Heart left ventricle (tissue), 16 donors: ENCODE measurements at places on chromosomes 4 and X.
A peak's percentile ranks its signal among the peaks of the same experiment; 100 is the strongest.

DNA sequence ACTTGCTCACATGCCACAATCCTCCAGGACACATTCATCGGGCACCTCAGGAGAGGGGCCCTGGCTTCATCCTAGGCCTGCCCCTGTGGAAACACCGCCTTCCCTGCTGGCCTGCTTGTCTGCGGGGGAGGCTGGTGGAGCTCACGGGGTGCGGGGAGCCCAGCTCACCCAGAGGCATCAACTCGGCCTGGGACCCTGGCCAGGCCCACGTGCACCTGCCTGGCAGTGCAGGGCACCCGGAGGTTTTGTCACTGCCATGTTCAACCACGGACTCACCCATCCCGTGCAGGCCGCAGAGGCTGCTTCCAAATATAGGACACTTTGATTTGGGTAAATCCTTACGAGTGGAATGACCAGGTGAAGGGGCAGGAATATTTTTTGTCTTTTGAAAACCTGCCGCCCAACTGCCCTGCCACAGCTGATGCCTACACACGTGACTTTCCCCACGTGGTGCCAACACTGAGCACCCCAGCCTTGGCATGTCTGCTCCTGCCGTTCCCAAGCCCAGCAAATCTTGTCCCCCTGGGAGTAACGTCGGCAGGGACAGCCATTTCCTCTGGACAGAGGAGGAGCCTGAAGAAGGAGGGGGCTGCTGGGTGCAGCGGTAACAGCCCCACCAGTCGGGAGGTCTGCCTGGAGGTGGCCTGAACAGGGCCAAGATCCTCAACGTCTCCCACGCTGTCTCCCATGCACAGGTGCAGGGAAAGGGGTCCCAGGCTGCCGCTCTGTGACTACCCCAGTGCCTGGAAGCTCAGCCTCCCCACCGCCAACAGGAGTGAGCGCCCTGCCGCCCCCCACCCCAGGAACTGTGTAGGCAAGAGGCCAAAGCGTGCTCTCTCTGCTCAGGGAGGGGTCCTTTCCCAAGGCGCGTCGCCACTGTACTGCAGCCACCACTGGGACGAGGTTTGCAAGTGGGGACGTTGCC is 8.5 kb downstream of the MXD4 start:
- peak; percentile 16 for DNase-seq

GRCh38 chrX:39497702-39498265 is 600.0 kb downstream of the BCOR start:
- DNase-seq = no peak

- DNase-seq = no peak
These were observed 41.3 kb downstream of the KLHL5 start for GRCh38 chr4:39103291-39103690.

DNA sequence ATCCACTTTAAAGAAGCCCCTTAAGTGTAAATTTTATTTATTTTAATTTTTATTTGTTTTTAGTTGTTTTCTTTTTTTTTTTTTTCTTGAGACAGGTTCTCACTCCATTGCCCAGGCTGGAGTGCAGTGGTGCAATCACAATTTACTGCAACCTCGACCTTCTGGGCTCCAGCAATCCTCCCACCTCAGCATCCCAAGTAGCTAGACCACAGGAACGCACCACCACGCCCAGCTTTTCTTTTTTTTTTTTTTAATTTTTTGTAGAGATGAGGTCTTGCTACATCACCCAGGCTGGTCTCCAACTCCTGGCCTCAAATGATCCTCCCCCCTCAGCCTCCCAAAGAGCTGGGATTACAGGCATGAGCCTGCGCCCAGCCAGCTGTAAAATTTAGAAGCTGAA is 6.0 kb downstream of the SAT1 start:
- no peak for DNase-seq

DNA sequence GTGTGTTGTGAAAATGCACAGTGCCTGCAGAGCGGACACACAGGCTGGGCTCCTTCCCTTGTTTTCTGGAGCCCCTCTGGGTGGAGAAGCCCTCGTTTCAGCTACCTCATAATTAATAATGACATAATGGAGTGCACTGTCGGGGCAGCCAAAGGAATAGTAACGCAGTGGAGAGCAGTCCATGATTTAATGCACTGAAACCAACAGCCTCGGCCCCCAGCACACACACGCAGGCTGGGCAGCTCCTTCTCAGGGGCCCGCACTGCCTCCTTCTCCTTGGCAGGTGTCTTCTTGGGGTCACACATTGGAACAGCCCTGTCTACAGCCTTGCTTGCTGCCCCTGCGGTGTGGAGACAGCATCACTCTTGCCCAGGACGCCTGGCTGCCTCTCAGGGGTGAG is 89.2 kb downstream of the DCTD start:
- DNase-seq = no peak

DNA sequence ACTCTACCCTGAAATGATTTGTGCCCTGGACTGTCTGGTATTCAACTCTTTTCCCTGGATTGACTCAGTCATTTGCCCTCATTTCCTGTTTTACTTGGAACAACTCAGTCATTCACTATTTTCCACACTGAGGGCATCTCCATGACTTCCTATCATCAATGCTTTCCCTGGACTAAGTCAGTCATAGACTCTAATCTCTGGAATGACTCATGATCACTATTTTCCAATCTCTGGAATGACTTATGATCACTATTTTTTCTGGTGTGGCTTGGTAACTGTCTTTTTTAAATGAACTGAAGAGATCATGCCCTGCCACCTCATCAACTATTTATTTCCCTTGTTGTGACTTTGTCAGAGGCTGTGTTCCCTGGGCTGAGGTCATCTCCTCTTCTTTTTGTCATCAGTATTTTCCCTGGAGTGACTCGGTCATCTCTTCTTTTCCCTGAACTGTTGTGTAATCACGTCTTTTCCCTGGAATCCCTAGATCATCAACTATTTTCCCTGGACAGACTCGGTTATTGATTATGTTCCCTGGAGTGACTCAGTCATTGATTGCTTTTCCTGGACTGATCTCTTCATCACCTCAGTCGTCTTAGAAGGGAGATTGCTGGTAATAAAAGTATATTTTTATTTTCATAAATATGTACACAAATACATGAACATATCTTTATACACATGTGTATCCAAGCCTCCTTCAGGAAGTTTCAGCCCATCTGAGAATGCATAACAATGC is 327.1 kb upstream of the VCX start:
- DNase-seq = no peak

DNA sequence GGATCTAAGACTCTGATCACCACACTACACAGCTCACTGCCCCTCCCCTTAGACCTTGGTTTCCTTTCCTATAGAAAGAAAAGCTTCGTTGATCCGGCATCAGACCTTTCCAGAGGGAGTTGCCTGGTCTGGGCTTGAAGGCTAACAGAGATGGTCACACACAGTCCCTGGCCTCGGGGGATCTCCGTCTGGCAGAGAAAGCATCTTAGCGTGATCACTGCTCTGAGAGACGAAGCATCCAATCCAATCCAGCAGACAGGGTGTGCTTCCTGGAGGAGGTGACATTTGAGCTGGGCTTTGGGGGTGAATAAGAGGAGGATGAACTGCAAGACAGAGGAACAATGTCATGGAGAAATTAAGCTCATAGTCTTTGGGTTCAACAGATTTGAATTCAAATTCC is 49.5 kb downstream of the HTRA3 start:
- no peak for DNase-seq

- no peak for DNase-seq
These were observed 33.7 kb downstream of the NOP14 start for GRCh38 chr4:2929469-2929868.

DNA sequence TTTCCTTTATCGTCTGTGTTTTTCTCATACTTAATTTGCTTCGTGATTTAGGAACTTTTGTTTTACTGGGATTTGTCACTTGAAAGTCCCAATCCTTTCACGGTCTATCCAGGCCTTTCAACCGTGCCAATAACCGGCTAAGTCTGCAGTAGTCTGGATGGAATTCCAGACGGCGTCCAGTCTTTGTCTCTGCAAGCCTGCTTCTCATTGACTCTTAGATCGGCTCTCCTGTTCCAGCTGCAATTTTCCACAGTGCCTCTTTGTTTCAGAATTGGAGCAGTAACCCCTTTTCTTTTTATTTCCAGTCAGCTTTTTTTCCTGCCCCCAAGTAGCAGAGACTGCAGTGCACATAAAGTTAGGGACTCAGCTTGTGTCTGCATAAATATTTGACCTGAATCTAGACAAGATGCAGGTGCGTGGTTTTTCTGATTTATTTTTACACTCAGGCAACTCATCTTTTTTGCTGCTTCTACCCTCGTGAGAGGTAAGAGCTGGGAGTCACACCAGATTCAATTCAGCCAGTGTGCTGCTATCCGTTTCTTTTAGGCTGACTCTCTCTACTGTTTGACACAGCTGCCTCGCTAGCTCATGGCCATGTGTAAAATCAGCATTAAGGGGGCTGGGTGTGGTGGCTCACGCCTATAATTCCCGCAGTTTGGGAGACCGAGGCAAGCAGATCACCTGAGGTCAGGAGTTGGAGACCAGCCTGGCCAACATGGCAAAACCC is 37.4 kb upstream of the DHRSX start:
- peak; percentile 49 for DNase-seq

DNA sequence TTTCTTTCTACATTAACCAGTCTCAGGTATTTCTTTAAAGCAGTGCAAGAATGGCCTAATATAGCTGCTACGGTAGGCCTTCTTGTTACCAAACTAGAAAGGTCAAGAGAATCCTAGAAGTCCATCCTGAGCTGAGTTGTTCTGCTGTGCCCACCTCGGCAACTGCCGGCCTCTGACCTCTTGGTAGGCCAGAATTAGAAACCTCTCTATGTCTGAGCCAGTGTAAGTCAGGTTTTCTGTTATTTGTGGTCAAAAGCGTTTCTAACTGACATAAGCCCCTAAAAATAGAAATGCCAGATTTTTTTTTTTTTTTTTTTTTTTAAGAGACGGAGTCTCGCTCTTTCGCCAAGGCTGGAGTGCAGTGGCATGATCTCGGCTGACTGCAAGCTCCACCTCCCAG is 43.1 kb downstream of the SOWAHB start:
- DNase-seq = no peak

DNA sequence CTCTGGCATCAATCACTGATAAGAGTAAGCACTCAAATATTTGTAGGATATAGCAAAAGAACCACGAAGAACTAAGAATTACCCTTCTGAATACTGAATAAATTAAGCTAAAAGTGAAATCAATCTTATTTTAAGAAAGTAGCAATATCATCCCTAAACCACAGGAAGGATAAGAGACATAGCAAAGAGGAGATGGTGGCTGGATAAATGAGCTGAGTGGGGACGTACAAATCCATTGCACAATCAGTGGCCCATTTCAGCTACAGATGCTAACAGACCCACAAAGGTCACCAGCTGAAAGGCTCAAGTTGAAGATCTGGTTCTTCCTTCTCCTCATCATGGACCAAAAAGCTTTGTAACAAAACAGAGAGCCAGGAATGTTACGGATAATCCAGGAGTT is 77.1 kb downstream of the SLC9A7 start:
- DNase-seq = no peak

DNA sequence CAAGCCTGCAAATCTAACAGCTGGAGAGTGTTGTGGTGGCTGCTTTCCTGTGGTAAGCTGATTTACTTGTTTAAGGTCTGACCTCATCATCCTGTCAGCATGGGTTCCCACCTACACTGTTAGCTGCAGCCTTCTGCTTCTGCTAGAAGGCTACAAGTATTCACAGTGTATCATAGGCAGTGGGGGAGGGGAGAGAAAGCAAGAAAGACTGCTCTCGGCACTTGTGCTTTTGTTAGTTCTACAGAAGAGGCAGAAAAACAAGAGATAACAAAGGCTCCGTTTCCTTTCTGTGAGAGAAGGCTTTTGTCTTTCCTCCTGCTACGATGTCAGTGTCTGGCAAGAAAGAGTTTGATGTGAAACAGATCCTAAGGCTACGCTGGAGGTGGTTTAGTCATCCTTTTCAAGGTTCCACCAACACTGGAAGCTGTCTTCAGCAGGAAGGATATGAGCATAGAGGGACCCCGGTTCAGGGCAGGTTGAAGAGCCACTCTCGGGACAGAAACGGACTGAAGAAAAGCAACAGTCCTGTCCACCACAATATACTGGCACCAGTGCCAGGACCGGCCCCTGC is at the start of gene KLHL4:
Gene KLHL4, plus strand, starts transcription at position 232 of the 571 bp plus-strand sequence. Its CDS starts 92 bp downstream, at position 324.
- no peak for DNase-seq

DNA sequence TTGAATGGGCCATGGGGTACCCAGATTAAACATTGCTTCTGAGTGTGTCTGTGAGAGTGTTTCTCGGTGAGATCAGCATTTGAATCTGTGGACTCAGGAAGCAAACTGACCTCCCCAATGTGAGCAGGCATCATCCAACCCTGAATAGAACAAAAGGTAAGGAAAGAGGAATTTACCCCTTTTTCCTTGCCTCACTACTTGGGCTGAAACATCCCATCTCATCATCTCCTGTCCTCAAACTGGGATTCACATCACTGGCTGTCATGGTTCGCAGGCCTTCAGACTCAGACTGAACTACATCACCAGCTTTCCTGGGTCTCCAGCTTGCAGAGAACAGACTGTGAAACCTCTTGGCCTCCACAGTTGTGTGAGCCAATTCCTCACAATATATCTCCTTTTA is 47.1 kb downstream of the TEC start:
- no peak for DNase-seq

DNA sequence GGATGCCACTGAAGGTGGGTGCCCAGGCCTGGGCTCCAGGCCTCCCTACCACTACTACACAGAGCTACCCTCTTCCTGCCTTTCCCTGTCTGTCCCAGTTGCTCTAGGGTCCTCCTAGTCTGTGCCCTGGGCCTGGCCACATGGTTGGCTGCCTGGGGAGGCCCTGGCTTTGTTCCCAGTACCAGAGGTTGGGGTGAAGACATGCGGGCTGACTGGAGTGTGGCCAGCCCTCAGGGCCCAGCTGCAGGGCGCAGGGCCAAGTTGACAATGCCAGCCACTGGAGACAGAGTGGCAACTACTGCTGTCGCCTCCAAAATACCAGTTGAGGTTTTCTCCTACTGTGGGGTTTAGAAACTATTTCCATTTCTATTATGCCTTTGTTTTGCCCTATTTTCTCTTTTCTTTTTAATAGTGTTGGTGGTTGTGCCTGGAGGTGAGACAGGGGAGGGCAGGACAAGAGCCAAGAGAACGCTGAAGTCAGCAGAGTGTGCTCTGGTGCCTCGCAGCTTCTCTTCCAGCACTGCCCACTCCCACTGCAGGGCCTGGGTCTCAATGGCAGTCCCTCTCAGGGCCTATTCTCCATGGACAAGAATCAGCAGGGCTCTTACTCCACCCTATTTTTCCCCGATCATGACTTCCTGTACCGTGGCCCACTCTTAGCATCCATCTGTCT is 32.2 kb upstream of the XPNPEP2 start:
- peak; percentile 64 for DNase-seq

- DNase-seq = no peak
These were observed 81.5 kb upstream of the CD99 start for GRCh38 chrX:2609431-2610238.

DNA sequence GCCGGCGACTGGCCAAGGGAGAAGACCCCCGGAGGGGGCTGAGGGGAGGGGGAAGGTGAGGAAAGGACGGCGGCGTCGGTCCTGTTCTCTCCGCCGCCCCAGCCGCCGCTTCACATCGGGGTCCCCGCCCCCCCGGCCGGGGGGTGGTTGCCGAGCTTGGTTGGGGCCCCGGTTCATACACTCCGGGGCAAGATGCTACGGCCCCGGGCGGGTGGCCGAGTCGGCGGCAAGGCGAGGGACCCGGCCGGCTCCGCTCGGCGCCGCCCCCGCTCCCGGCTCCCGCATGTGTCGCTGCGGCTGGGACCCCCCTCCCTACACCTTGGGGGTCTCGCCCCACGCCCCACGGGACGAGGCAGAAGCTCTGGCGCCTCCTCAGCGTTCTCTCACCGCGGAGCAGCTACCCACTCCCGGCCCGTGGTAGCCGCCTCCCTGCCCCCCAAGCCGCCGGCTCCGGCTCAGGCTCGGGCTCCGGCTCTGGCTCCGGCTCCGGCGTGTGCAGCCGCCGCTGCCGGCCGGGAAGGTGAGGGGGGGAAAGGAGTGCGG is 461 bp downstream of the FBXW7 start:
- no peak for DNase-seq
